ENCODE measurements at places on chromosomes 7 and 10. TPM values are rescaled to one million over a fixed set of nuclear protein-coding genes. Genes with fewer than 3 reads are reported as not detected.

DNA sequence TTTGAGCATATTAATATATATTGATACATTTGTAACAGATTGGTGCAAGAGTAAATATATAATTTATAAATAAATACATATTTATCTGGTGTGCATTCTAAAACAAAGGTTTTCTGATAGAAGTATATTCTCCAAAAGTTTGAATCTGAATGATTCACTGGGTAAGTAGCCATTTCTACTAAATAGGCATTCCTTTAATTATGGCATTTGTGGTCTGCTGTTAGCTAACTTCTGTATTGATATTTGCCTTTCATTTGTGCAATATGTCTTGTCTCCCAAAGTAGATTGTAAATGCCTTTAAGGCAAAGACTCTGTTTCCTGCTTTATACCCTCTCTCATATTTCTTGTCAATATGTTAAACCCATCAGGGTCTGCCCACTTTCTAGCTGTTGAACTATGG is 11.1 kb upstream of the ARID5B start:
- no peak for DNase-seq

DNA sequence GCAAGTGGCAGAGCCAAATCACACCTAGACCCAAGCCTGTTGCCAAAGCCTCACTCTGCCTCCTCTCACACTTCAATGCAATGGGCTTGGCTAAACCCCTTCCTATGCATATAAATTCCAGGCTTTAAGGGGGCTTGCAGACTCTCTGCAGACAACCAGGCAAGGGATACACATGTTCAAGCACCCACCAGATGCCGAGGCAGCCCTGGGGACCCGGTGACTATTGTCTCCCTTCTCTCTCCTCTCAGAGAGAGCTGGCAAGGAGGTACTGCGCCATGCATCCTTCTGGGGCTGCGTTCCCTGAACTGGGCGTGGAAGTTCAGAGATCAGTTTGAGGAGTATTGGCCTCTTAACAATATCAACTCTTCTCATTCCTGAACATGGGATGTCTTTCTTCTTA is 131.2 kb downstream of the ARHGAP22 start:
- peak; percentile 21 for DNase-seq

- DNase-seq = no peak
Observed at GRCh38 chr7:30726296-30727006, 25.5 kb upstream of the INMT start.

- DNase-seq = no peak
Observed at GRCh38 chr10:101565936-101566332, 22.1 kb downstream of the POLL start.

DNA sequence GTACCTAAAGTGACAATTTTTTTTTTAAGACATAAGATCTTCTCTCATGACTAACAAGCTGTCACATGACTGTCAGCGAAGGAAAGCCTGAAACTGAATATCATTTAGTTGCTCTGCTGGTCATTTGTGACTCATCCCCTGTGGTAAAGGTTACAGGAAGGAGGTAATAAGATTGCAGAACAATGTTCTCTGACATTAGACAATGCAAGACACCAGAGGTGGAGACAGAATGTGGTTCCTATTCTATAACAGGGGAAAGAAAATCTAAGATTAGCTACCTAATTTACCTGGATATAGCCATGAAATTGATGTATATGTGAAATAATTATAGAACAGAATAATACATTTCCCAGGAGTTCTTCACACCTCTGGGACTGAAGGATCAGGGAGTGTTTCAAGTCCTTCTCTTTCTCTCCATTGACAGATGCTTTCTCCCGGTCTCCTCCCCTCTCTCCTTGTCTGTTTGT is 47.7 kb downstream of the LRGUK start:
- no peak for DNase-seq

GRCh38 chr7:63925626-63926460 is 72.8 kb upstream of the ZNF722 start:
- DNase-seq = no peak

DNA sequence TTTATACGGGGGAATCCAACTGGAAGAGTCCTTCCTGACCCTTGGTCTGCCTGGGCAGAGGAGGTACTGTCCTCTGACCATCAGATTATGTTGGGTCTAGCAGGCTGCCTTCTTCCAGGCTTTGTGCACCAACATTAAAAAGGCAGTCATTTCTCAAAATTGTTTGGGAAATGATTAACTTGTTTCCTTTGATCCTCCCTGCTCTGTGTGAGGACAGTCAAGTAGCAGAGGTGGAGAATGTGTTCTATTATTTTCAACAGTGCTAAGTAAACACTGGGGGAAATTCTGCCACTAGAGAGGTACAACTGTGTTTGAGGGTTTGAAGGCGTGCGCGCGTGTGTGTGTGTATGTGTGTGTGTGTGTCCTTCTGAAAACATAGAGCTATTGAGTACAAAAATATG is 20.6 kb downstream of the ACSL5 start:
- DNase-seq = no peak

- DNase-seq = no peak
Observed at GRCh38 chr7:24836084-24836483, 78.8 kb upstream of the GSDME start.

DNA sequence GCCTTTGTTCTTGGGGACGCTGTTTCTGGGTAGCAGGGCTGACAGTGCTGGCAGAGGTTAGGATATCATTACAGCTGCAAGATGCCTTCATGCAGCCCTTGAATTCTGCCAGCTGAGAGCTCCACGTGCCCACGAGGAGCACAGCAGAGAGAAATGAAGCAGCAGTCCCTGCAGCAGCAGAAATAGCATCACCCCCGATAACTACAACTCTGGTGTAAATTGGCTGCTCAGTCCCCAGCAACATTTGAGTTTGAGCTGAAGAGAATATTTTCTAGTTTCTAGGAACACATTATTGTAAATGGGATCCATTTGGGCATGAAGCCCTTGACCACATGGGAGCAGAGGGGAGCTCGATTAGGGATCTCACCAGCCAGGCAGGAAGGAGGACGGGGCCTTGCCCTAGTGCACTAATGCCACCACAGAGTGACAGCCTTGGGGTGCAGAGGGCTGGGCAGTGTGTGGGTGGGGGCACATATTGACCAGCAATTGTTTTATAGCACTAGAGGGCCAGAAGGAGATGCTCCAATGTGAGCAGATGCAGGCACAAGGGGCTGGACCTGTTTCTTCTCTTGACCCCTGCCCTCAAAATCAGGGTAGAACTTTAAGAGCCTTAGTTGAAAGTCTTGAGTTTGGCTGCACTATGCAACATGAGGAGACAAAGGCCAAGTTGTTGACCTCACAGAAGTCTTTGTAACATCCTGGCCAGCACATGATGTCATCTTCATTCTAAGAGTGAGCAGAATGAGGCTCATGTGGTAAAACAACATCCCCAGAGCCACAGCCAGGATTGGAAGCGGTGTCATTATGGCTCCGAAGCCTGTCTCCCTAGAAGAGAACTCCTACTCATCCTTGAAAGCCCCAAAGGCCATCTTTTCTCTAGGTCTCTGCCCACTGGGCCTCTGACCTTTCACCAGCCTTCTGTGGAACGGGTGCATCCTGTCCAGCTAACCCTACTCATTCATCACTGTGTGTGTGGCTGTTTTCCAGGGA is 52.6 kb downstream of the ADCY1 start:
- no peak for DNase-seq

DNA sequence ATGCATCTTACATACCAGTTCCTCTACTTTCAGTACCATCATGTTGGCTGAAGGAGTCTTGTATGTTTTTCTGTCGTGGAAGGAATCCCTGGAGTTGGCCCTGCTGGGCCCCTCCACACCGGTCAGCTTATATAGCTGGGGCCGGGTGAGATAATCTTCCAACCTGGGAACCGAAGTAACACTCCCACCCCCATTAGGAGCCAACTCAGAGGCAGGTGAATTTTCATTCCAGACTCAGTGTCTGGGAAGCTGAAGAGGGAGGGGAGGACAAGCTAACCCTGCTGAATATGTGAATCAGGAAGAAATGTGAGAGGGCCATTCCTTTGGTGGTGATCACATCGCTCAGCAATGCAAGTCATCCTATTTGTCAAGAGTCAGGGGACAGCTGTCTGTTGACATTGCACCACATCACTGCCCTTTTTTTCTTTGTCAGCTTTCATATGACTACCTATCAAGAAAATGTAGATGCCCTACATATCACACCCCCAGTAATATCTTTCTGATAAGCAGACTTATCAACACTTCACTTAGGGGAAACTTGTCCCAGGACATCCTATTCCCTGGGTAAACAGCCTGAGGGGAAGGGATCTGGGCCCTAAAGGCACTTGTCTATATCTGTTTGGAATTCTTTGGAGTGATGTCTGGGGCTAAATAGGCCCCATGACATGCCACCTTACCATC is at the start of gene ANKRD1:
Gene ANKRD1 (minus strand): TSS at position 102 of the 681 bp plus-strand sequence. CDS start 60 bp downstream, at position 42.
- no peak for DNase-seq

GRCh38 chr10:27743877-27744801 is 1.5 kb downstream of the MKX start:
- peak; percentile 34 for DNase-seq

- DNase-seq = no peak
Observed at GRCh38 chr10:94630017-94630688, 53.4 kb upstream of the CYP2C18 start.

COL1A2 gene
- total RNA-seq = 2,739 TPM

TMEM26 gene
- 3.9 TPM for total RNA-seq

CDHR1 gene
- total RNA-seq = 0.24 TPM

SLC26A5 gene
- not detected for total RNA-seq

CALML5 gene
- not detected for total RNA-seq

VENTX gene
- 0.09 TPM for total RNA-seq

ZFAND2A gene
- 16.3 TPM for total RNA-seq

TUBGCP2 gene
- total RNA-seq = 69.6 TPM
